ENCODE measurements at places on chromosomes 12 and 14.

GRCh38 chr12:117832459-117833457 lies 136.0 kb downstream of the KSR2 start:
- peaks cover 7% of the 10 kb centered on the region for H3K27me3 ChIP-seq
- no peaks in the 10 kb centered on the region for H3K36me3 ChIP-seq
- peaks cover 4% of the 10 kb centered on the region for H3K4me1 ChIP-seq
- H3K27ac ChIP-seq = no peak overlapping the region

DNA sequence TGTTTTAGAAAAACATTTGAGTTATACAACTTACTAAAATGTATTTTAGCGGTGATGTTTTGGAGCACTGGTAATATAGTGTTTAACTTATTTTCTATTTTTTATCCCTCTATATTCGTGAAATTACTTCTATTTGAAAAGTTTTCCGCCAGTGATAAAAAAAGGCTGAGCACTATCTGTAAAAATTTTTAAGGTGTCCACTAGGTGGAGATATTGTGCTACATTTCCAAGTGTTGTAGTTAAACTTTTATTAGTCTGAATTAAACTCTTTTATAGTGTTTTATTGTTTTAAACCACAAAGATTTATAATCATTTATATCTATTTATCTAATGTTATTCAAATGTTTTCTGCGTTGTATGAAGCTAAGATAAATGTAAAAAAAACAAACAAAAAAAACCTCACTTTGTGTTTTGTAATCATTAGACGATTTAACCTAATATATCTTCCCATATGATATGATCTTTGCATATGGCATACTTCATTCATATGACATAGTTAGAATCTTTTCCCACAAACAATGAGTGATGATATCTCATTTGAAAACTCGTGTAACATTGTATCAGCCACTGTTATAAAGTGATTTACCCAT lies 11.8 kb downstream of the ALG10B start:
- no peak overlapping the region for H3K4me3 ChIP-seq
- no peak for DNase-seq
- no peak overlapping the region for H3K27ac ChIP-seq
- H3K27me3 ChIP-seq = no peaks in the 10 kb centered on the region

DNA sequence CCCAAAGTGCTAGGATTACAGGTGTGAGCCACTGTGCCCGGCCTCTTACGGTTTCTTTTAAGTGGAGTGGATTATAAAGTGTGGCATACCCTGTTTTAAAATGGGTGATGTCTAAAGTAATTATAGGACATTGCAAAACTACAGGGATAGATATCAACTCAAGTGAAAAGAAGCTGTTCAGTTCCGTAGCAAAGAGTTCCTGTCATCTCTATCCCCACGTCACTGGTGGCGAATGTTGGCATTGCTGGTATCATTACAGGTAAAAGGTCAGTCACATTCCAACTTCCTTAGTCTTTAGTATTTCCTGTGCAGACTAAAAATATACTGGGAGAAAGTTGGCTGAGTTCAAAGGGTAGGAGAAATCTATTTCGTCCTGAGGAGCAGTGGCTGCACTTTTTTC lies 95.6 kb upstream of the SLC38A2 start:
- H3K4me3 ChIP-seq = no peak overlapping the region
- H3K27ac ChIP-seq = no peak overlapping the region
- peaks cover 14% of the 10 kb centered on the region for H3K4me1 ChIP-seq

- H3K27ac ChIP-seq = no peak within 1 kb of the TSS
- peaks cover 16% of the 10 kb centered on the region for H3K4me1 ChIP-seq
- DNase-seq = peak; percentile 36
- peak within 1 kb of the TSS; percentile 73 for H3K4me3 ChIP-seq
Observed at GRCh38 chr12:111766608-111767361, at the start of gene ALDH2. ALDH2 (plus strand) TSS chr12:111766933; CDS start chr12:111766983, 50 bp downstream.

- H3K4me1 ChIP-seq = peaks cover 67% of the 10 kb centered on the region
- no peak overlapping the region for H3K4me3 ChIP-seq
- no peaks in the 10 kb centered on the region for H3K27me3 ChIP-seq
- H3K36me3 ChIP-seq = no peaks in the 10 kb centered on the region
- H3K27ac ChIP-seq = no peak overlapping the region
- DNase-seq = no peak
Observed at GRCh38 chr12:132502149-132502881, 12.4 kb downstream of the FBRSL1 start.

- H3K27ac ChIP-seq = no peak overlapping the region
- H3K4me1 ChIP-seq = no peaks in the 10 kb centered on the region
- no peaks in the 10 kb centered on the region for H3K36me3 ChIP-seq
- H3K4me3 ChIP-seq = no peak overlapping the region
- no peak for DNase-seq
- peaks cover 1% of the 10 kb centered on the region for H3K27me3 ChIP-seq
Observed at GRCh38 chr14:33569821-33570687, 380.8 kb downstream of the EGLN3 start.

GRCh38 chr12:113196990-113197389 lies 11.5 kb downstream of the RITA1 start:
- H3K27ac ChIP-seq = no peak overlapping the region
- peaks cover 2% of the 10 kb centered on the region for H3K36me3 ChIP-seq
- no peaks in the 10 kb centered on the region for H3K27me3 ChIP-seq
- H3K4me1 ChIP-seq = peaks cover 6% of the 10 kb centered on the region
- DNase-seq = peak; percentile 83

- H3K36me3 ChIP-seq = no peaks in the 10 kb centered on the region
- no peak overlapping the region for H3K4me3 ChIP-seq
- no peak overlapping the region for H3K27ac ChIP-seq
- H3K4me1 ChIP-seq = peaks cover 28% of the 10 kb centered on the region
- peak; percentile 32 for DNase-seq
Observed at GRCh38 chr12:131211340-131211938, 257.7 kb downstream of the ADGRD1 start.

DNA sequence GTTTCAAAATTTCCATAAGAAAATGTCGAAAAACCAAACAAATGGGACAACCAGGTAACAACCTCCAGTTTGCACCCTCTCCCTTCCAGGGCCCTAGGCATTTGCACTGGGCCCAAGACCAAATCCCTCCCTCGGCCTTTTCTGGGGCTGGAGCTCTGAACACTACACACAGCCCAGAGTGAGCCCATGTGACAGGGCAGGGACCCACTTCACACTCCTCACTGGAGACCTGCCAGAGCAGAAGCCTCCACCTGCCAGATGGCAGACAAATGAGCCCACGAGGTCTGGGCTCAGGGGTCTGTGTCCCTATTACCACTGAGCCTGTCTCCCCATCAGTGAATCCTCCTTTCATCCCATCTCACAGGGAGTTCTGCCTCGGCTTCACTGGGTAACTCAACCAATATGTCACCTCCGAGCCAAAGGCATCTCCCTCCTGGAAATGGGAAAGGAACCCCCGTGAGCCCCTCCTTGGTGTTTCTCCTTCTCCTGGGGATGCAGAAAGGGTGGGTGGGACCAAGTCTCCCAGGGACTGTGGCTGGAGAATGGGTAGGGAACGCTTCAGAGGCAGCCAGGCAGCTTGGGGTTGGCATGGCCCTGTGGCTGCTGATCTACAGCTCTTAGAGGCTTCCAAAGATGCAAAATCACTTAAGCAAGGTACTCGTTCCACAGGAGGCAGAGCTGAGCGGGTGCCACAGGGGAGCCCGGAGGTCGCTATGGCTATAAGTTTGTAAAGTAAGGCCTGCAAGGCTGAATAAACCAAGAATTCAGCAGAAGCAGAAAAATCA lies 10.6 kb downstream of the VWF start:
- H3K4me1 ChIP-seq = no peaks in the 10 kb centered on the region
- DNase-seq = no peak
- H3K36me3 ChIP-seq = no peaks in the 10 kb centered on the region
- H3K4me3 ChIP-seq = no peak overlapping the region
- no peaks in the 10 kb centered on the region for H3K27me3 ChIP-seq

DNA sequence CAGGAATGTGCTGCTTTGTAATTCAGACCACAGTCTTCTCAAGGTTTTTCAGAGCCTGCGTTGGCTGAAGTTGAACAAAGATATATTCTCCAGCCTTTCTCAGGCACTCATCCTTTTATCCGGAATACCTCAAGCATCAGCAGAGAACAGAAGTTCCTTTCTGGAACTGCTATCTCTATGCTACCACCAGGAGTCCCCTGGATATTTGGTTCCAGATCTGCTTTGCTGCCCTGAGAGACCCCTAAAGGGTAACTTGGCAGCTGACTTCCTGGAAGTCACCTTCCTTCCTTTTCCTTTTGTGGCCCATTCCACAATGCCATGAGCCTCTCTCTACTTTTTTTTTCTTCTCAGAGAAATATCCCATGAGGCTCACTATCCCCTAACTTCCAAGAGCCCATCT lies 188.2 kb downstream of the PLCZ1 start:
- no peaks in the 10 kb centered on the region for H3K27me3 ChIP-seq
- no peaks in the 10 kb centered on the region for H3K36me3 ChIP-seq
- H3K27ac ChIP-seq = no peak overlapping the region
- H3K4me3 ChIP-seq = no peak overlapping the region
- DNase-seq = no peak
- H3K4me1 ChIP-seq = no peaks in the 10 kb centered on the region

GRCh38 chr12:630656-631632 lies 32.3 kb downstream of the NINJ2 start:
- no peaks in the 10 kb centered on the region for H3K36me3 ChIP-seq
- no peak overlapping the region for H3K4me3 ChIP-seq
- H3K27ac ChIP-seq = no peak overlapping the region
- peaks cover 14% of the 10 kb centered on the region for H3K4me1 ChIP-seq
- no peak for DNase-seq
- H3K27me3 ChIP-seq = no peaks in the 10 kb centered on the region

GRCh38 chr12:10211940-10212738 lies 538 bp upstream of the GABARAPL1 start:
- DNase-seq = peak; percentile 91
- no peaks in the 10 kb centered on the region for H3K36me3 ChIP-seq
- H3K27ac ChIP-seq = peak overlapping the region; percentile 82

DNA sequence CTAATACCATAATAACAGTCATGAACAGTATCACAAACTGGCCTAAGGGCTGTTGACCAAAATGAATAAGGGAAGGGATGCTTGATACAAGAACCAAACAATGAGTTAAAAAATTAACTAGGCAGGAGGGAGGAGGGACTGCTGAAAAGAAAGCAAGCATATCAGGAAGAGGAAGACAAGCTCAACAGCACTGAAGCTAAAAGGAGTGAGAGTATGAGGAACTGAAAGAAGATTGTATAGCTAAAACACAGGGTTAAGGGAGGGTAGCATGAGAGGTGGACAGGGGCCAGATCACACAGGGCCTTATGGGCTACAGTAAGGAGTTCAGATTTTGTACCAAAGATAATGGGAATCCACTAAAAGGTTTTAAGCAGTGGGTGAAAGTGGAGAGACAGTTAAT lies 34.1 kb downstream of the ITGA7 start:
- no peak for DNase-seq
- H3K36me3 ChIP-seq = no peaks in the 10 kb centered on the region
- H3K27me3 ChIP-seq = no peaks in the 10 kb centered on the region
- H3K4me3 ChIP-seq = no peak overlapping the region
- H3K4me1 ChIP-seq = no peaks in the 10 kb centered on the region
- no peak overlapping the region for H3K27ac ChIP-seq

DNA sequence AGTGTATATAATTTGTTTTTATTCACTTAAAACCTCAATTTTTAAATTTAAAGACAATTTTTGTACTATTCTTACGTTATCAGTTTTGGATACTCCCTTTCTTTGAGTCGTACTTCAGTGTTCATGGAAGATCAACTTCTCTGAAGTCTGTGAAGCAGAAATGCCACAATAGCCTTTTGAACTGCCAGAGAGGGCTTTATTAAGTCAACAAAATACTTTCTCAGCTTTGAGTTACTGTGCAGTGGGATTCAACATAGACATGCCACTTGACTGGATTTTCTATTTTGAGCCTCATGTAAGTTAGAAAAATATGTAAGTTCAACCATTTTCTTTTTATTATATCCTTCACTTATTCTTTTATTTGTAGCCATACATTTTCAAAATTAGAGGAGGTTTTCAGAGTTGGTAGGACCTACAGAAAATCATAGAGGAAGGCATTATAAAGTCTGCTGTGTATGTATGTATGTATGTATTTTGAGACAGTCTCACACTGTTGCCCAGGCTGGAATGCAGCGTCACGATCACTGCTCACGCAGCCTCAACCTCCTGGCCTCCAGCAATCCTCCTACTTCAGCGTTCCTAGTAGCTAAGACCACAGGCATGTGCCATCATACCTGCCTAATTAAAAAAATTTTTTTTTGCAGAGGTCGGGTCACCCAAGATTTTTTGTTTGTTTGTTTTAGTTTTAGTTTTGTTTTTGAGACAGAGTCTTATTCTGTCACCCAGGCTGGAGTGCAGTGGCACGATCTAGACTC lies 31.3 kb upstream of the BCAT1 start:
- H3K4me1 ChIP-seq = peaks cover 2% of the 10 kb centered on the region
- H3K27me3 ChIP-seq = no peaks in the 10 kb centered on the region
- no peak for DNase-seq

DNA sequence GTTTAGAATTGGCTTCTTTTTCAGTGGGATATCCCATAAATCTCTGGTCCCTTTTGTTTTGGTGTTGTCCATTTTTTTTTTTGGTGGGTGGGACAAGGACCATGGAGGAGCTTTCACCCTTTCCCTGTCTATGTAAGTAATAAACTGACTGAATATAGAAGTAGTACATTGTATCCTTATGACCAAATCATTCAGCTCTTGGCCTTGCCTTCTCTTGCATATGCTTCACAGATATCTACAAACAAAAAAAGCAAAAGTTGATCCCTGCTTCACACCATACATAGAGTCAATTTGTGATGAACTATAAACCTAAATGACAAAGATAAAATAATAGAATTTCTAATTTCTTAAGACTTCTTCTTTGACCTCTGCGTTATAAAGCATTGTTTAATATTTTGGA lies 59.8 kb downstream of the SIX1 start:
- H3K27me3 ChIP-seq = peaks cover 2% of the 10 kb centered on the region
- H3K36me3 ChIP-seq = no peaks in the 10 kb centered on the region
- no peaks in the 10 kb centered on the region for H3K4me1 ChIP-seq
- H3K27ac ChIP-seq = no peak overlapping the region
- no peak overlapping the region for H3K4me3 ChIP-seq

GRCh38 chr12:70853326-70853725 lies 67.2 kb downstream of the PTPRR start:
- no peaks in the 10 kb centered on the region for H3K4me1 ChIP-seq
- no peak overlapping the region for H3K27ac ChIP-seq
- no peaks in the 10 kb centered on the region for H3K36me3 ChIP-seq
- peaks cover 3% of the 10 kb centered on the region for H3K27me3 ChIP-seq
- no peak for DNase-seq

GRCh38 chr14:72714094-72714493 lies 179.8 kb downstream of the DPF3 start:
- peak; percentile 81 for DNase-seq
- H3K4me1 ChIP-seq = peaks cover 26% of the 10 kb centered on the region
- no peak overlapping the region for H3K27ac ChIP-seq
- no peaks in the 10 kb centered on the region for H3K27me3 ChIP-seq
- H3K4me3 ChIP-seq = no peak overlapping the region
- no peaks in the 10 kb centered on the region for H3K36me3 ChIP-seq

DNA sequence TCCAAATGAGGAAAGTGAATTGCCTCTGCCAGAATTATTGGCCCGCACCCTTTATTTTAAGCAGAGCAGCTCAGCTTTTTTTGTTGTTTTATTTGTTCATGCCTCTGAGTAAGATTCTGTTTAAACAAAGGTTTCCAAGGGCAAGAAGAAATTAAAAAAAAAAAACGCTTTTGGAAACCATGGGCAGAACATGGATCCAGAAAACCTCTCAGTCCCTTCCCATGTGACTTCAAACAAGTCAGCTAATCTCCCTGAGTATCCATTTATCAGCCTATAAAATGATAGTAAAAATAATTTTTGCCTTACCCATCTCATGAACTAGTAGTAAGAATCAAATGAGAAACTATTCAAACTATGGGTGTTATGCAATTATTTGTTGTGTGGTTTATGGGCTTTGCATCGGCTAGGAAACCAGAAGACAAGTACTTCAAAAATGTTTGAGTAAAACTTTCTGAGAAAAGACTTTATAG lies 27.6 kb downstream of the KITLG start:
- no peaks in the 10 kb centered on the region for H3K4me1 ChIP-seq
- H3K36me3 ChIP-seq = no peaks in the 10 kb centered on the region
- no peak overlapping the region for H3K4me3 ChIP-seq
- no peak overlapping the region for H3K27ac ChIP-seq
- no peaks in the 10 kb centered on the region for H3K27me3 ChIP-seq

Measured in activated naive CD4-positive, alpha-beta T cell treated with anti-CD3 and anti-CD28 coated beads for 36 hours (primary cell).